ENCODE measurements at places on chromosomes 16 and 17.

- no peak for DNase-seq
Measured at GRCh38 chr16:49856672-49857330, 889 bp upstream of the ZNF423 start.

DNA sequence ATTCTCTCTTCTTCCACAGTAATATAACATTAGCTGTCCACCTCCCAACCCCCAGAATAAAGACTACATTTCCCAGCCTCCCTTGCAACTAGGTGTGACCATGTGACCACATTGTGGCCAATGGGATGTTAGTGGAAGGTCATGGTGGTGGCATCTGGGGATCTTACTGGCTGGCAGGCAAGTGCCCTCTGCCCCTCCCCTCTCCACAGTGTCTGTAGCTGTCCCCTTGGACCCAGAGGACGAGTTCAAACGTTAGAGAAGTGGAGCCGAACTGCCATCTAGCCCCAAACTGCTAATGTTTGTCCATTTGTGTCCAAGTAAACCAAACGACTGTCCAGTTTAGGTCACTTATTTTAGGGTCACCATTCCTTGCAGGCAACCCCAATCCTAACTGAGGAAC, 26.6 kb upstream of the KCNG4 start:
- DNase-seq = no peak

DNA sequence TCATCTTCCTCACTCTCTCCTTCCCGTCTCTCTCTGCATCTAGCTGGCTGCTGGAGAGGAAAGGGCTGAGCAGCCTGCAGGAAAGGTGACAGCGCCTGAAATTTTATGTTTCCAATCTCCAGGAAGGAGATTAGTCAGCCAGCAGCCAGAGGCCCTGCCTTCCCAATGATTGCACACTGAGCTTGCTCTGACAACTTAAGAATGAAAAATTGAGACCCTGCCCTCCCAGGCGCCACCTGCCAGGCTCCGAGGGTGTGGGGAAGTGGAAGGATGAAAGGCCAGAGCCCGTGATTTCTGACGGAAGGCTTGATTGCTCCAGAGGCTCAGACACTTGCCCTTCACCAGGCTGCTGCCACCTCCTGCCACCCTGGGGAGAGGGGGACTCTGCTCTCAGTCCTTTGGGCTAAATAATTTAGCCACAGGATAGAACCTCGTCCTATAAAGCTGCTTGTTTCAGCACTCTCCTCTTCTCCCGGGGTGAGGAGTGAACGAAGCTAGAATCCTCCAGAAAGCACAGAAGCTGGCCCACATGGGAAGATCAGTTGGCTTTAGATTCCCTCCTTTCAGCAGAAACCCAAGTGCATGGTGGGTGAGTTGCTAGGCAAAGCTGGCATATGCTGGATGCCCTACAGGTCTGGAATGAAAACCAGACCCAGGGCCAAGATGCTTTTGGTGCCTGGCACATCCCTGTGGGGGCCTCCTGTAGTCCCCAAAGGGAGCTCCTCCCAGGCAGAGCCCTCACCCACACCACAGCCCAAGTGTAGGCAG, 33.5 kb downstream of the GRIN2C start:
- no peak for DNase-seq

- DNase-seq = no peak
Measured at GRCh38 chr17:74430706-74431567, 951 bp upstream of the GPRC5C start.

GRCh38 chr17:76791053-76791980, 53.4 kb downstream of the MFSD11 start:
- peak; percentile 11 for DNase-seq

- DNase-seq = no peak
Measured at GRCh38 chr16:75452464-75453190, 11.9 kb downstream of the TMEM170A start.

- DNase-seq = no peak
Measured at GRCh38 chr16:64712026-64712425, 409.8 kb downstream of the CDH11 start.

DNA sequence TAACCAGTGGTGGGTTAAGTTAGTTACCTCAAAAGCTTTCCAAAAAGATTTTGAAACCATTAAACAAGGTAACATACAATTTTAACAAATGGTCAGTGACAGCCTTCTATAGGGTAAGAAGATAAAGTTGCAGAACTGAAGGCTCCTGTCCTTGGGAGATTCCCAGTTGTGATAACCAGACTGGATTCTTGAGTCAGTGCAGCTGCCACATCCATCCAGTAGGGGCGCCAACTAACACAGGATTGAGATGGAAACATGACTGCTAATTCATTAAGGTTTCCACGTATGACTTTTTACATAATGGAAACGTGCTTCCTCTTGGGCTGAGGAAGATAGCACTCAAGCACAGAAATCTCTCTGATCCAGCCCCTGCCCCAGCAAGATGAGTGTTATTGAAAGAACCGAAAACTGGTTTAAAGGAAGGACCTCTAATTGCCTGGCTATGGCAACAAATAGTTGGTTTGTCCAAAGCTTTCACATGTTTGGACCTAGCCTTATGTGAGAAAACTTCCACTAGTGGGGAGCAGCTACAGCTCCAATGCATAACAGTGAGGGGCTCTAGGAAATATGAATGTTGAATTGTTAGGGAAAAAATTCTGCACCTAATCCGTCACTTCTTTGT, 269.8 kb upstream of the MYOCD start:
- DNase-seq = no peak

Data from activated T-cell treated with anti-CD3 and anti-CD28 coated beads for 24 hours (primary cell).